ENCODE measurements at places on chromosomes 6 and 20. TPM values are rescaled to one million over a fixed set of nuclear protein-coding genes. Genes with fewer than 3 reads are reported as not detected.

DNA sequence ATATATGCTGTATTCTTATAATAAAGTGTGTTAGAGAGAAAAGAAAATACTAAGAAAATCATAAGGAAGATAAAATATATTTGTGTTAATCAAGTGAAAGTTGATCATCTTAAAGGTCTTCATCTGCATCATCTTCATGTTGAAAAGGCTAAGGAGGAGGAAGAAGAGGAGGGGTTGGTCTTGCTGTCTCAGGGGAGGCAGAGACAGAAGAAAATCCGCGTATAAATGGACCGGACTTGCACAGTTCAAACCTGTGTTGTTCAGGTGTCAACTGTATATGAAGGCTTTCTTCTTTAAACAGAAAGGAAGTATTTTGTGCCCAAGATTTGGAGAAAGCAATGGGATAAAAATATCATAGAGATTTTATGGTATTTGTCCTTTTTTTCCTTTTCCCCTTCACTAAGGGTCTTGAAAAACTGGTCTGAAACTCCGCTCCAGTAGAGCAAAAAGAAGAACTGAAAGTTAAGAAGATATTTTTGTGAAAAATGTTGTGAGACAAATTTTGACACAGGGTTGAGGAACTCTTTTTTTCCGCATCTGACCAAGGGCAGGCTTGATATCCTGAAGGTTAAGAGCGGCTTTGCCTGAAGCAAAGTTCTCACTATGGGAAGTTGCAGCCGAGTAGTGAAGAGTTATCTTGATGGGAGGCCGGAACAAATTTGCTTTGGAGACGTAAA lies 350.7 kb downstream of the LAMA2 start:
- no peak for DNase-seq

DNA sequence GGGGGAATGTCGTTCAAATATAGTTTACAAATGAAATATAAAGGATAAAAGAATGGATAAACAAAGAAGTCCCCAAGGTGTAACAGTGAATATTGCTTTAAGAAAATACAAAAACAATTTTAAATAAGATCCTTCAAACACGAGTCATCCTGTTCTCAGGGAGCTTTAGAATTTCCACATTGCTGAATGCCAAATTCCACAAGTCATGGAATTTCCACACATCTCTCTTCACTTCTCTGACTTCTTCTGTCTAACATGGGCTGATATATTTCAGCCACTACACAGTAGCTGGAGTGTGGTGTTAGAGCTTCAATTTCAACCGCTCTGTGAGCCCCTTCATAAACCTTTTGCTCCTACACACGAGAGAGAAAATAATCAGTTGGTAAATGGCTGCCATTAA lies 28.0 kb downstream of the IL22RA2 start:
- DNase-seq, result no peak

DNA sequence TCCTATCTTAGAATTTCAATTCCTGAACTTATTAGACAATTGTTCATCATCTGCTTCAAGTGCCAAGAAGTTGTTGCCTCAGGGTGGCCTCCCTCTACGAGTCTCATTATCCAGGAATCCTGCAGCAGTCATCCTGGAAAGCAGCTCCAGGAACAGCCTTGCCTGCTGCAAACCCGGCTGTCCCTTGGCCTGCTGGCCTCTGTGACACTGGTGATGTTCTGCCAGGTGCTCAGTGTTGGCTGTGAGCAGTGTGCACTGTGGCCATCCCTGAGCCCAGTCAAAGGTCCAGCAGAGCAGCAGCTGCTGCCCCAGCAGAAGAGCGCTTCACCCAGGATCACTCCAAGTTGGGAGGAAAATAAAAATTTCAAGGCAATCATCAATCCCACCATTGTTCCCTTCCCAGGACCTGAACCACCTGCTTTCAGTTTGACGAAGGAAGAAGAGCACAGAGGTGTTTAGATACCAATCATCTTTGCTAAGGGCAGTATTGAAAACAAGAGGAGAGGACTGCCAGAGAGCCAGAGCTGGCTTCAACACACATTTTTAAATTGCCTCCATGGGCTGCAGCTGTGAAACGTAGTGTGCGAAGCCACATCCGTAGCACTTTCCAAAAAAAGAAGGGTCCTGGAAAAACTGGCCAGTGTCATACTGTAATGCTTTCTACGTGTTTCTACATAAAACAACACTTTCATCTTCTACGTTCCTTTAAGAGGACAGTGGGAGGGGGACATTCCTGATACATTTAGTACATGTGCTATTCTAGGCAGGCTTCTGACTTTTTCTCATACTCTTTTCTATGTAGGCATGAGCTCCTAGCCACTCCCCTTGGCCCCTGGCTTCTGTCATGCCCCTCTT lies 7.2 kb upstream of the FAM50B start:
- DNase-seq, result peak; percentile 11

- DNase-seq, result peak; percentile 85
Observed at GRCh38 chr6:26250698-26251044, 114.3 kb upstream of the BTN3A2 start.

GRCh38 chr20:56223352-56223751 lies 25.2 kb upstream of the MC3R start:
- DNase-seq, result no peak

DNA sequence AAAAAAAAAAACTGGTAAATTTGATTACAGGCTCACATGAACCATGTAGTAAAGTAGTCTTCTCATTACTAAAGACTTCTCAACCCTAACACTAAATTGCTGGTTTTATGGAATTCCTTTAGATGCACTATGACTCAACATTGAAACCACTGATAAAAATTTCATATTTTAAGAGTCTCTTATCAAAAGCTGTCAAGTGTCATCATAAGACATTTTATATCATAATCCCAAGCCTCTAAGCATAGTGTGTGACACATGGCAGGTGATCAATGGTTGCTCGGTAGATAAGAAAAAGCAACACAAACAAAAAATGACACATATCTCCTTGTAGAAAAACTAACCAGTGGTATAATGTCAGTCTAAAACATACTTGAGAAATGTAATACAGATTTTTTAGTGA lies 258.4 kb downstream of the RNGTT start:
- no peak for DNase-seq

GRCh38 chr6:501891-502601 lies 110.5 kb downstream of the IRF4 start:
- DNase-seq, result no peak

The OTOR gene
- not detected for total RNA-seq
